ENCODE measurements at places on chromosomes 1 and 21.

GRCh38 chr1:53524428-53525375, 65.5 kb downstream of the DMRTB1 start:
- no peak for DNase-seq

GRCh38 chr1:152959801-152960451, 10.5 kb upstream of the SPRR4 start:
- DNase-seq = no peak

- DNase-seq = no peak
These were observed 24.6 kb downstream of the PLEKHA6 start for GRCh38 chr1:204335085-204335484.

DNA sequence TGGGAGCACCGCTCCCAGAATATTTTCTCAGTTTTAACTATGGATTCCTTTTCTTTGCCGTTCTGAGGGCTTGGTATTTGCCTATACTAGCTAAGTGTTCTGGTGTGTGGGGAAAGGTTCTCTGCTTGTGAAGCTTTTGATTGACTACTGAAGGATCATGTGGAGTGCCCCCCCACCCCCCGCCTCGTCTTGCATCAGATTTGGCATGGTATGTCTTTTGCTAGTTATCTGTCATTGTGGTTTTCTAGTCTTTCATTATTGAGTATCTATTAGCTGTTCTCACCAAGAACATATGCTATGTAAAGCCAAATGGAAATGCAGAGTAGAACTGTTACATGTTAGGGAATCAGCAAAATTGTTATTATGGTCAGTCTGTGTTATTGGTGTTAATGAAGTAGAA, 58.3 kb downstream of the MACF1 start:
- DNase-seq = no peak

Data from foreskin melanocyte (primary cell).